ENCODE measurements at places on chromosomes 2 and 18.

- DNase-seq: no peak
These were observed 150.8 kb downstream of the ANKRD44 start for GRCh38 chr2:197159661-197160211.

DNA sequence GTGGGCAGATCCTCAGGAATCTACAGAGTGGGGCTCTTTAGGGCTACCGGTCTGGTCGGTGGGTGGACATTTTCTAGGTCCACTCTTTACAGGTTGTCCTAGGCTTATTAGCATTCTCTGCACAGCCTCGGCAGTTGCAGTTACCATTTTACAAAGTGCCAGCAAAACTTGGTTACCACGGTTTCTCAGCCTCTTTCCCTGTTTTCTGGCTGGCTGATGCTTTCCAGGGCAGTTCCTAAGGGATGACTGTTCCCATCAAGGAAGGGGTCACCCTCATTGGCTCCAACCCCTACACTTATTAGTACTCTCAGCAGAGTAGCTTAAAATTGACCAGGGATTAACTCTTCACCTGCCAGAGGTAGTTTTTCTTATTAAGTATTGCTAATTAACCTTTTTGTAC lies 2.0 kb upstream of the AQP4 start:
- no peak for DNase-seq

DNA sequence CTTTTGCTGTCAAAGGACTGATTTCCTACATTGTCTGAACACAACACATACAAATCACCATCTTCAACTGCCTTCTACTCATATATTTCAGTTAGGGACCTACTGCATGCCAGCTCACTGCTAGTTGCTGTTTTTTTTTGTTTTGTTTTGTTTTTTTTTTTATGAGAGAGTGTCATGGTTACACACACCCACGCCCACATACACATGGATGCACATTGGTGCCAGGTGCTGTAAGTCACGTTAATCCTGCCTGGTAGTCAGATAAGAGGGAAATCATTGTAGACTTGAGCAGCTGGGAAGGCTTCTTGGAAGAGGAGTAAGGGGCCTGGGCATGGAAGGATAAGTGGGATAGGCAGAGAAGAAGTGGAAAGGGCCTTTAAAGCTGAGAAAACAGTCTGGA lies 209.9 kb downstream of the TDRD15 start:
- DNase-seq: no peak

DNA sequence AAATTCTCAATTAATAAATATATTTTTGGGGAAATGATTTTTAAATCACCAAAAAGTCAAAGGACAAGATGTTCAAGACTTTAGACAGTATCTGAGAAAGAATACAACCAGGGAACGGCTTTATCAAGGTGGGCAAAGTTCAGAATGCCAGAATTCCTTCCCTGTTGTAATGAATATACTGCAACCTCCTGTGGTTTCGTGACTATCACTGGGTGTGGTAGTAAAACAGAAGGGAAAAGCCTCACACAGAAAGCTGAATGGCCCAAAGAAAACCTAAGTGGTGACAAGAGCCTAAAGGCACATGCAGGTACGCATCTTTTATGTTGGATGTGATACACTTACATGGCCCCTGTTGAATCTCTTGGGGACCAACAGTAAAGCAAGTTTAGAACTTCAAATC lies 37.1 kb downstream of the MBD2 start:
- DNase-seq: no peak

- DNase-seq: no peak
These were observed 494.9 kb downstream of the NYAP2 start for GRCh38 chr2:225894236-225894980.

DNA sequence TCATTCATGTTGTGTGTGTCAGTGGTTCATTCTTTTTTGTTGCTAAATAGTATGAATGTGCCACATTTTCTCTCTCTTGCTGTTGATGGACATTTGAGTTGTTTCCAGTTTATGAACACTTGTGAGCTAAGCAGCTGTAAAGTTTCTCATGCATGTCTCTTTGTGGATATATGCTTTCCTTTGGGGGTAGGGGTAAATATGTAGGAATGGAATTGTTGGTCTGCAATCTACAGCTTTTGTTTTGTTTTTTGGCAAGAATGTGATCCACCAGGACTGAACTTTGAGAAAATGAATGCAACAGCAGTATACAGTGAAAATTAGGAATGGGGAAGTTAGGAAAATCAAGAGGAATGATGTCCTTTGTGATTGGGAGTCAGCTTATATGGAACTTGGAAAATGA lies 226.3 kb downstream of the CDCA7 start:
- DNase-seq: no peak

DNA sequence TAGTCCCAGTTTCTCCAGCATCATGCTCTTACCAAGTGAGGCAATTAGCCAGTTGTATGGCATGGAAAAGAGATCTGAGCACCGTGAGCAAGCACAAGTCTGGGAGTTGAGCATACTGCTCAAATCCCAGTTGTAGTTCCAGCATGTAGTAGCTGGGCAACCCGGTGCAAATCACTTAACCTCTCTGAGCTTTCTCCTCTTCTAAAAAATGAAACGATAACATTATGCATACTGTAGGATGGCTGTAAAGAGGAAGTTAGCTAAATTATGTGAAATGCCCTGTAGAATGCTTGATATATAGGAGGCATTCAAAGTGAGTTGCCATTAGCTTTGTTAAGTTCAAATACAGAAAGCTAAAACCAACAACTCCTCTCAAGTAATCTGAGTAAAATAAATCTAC lies 164.0 kb upstream of the ZEB2 start:
- no peak for DNase-seq

- DNase-seq: no peak
These were observed 361.2 kb upstream of the HNRNPA3 start for GRCh38 chr2:176851200-176851888.

DNA sequence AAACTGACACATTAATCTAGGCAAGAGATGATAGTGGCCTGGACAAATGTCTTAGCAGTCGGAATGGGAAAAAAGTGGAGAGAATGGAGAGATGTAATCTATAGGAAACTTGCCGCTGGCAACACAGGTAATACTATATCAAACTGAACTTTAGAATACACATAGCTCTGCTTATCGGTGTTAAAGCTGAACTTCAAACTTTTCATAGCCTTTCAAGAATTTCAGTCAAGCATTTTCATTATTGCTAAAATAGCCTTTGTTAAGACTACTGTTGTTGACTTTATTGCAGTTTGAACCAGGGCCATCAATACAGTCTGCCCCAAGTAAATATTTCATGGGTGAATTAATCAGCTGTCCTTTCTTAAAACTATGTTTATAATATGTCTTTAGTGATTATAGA lies 12.9 kb upstream of the CHST9 start:
- DNase-seq: no peak

- DNase-seq: no peak
These were observed 105.8 kb downstream of the MTCL1 start for GRCh38 chr18:8811115-8811514.

GRCh38 chr2:169365029-169365480 lies 2.7 kb upstream of the LRP2 start:
- DNase-seq: no peak

- DNase-seq: no peak
These were observed 75.8 kb downstream of the ACTR3 start for GRCh38 chr2:113965644-113966043.

- DNase-seq: no peak
These were observed 180.1 kb downstream of the CDH2 start for GRCh38 chr18:27996801-27997272.

DNA sequence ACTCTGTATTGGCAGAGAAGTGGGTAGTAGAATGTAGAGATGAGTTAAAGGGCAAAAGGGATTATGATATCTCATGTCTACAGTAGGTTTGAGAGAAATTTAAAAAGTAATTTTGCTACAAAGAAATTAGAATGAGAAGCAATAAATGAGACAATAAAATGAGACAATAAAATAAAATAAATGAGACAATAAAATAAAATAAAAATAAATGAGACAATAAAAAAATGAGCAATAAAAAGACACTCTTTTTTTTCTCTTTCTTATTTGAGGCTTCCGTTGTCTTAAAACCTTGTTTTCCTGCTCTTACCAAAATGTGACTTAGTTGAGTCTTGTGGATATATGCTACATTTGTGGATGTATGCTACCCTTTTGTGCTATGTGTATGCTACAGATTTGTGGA lies 615.4 kb upstream of the PKDCC start:
- no peak for DNase-seq

DNA sequence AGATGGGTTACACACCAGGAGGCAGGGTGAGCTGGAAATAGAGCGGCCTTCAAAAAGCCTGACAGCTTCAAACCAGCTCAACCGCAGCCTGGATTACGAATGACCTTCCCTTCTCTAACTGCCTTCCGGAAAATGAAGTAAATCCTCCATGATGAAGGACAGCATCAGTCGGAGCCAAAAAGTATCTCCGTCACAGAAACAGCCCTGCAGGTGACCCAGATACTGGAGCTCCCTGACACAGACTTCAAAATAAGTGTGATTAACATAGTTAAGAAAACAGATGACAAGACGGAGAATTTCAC lies 10.3 kb upstream of the CIB4 start:
- no peak for DNase-seq

DNA sequence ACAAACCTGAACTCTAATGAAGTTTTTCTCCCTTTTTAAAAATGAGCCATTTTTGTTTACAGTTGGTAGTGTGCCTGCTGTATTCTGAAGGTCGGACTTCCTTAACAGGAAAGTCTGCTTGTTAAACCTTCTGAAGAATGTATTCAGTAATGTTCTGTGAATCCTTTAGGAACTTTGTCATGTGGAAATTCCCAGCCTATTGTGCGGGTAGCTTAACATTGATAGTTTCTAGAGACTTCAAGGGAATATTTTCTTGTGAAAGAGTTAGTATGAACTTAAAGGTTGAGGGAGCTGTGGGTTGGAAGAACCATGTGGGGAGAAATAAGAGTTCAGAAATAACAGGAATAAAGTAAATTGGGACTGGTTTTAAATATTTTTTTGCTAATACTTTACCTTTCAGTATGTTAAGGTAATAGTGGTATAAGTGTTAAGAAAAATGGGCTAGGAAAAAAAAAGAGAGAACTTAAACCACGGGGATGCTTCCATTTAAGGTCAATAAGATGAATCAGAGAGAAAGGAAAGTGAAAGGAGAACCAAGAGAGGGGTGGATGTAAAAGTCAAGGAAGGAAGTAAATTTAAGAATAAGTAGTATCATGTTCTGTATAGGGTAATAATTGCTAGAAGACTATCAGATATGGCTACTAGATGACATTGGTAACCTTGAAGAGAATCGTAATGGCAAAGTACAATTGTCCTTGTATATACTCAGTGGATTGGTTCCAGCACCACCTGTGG lies 90.5 kb downstream of the PMS1 start:
- no peak for DNase-seq

DNA sequence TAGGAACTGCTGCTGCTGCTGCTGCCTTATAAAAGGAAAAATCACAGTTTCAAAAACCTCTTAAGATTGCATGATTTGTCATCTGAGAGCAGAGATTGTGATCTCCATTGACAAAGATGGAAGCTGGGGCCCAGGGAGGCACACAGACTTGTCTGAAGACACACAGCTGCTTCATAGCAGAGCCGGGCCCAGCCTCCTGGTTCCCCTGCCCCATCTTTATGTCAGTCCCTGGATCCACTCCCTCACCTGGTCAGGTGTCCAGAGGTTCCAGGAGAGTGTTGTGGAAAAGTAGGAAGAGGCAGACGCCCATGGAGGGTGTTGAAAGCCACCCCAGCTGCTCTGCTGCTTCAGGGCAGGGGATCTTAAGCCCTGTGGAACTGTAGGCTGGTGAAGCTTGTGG lies 20.0 kb downstream of the STEAP3 start:
- no peak for DNase-seq

- no peak for DNase-seq
These were observed 6.8 kb downstream of the CYB5A start for GRCh38 chr18:74284980-74285355.

GRCh38 chr2:10538224-10538894 lies 90.2 kb upstream of the ODC1 start:
- DNase-seq: no peak

- no peak for DNase-seq
These were observed 195.7 kb downstream of the MTCL1 start for GRCh38 chr18:8901019-8901418.

- peak; percentile 35 for DNase-seq
These were observed 42.5 kb downstream of the SCTR start for GRCh38 chr2:119481501-119482455.

- no peak for DNase-seq
These were observed 75.6 kb upstream of the POMC start for GRCh38 chr2:25243995-25244394.

DNA sequence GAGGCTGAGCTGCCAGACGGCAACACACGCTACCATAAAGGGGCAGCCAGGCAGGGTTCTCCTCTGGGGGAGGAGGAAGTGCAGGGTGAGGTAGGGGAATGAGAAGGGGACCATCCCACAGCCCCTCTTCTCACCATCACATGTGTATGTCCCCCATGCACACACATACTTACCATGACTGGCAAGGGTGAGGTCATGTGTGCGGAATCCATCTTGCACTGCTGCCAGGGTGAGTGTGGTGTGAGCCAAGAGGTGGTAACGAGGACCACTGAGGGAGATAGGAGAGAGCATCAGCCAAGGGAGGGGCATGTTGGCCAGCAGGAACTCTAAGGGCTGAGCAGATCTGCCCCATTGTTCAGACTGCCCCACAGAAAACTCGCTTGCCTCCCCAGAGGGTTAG lies 7.1 kb downstream of the WDR54 start:
- no peak for DNase-seq

DNA sequence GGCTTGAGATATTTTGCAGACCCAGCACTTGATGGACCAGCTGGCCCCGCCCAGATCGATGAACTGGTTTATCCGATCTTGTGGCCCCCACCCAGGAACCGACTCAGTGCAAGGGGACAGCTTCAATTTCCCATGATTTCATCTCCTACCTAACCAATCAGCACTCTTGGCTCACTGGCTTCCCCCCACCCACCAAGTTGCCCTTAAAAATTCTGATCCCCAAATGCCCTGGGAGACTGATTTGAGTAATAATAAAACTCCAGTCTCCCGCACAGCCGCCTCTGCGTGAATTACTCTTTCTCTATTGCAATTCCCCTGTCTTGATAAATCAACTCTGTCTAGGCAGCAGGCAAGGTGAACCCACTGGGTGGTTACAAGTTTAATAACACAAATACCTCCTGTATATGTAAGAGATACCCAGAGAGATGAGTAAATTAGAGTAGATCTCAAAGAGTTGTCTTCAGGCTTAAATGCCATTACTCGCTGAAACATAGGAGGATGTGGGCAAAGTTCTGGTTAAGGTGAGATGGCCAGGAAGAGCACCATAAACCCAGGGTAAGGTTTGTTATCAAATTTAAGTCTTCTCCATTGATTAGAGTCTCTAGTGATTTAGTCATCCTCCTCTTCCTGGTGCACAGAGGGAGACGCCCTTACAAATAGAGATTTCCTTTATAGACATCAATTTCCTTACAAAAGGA lies 222.8 kb downstream of the ARL4C start:
- peak; percentile 69 for DNase-seq

- no peak for DNase-seq
These were observed 25.9 kb downstream of the THADA start for GRCh38 chr2:43569921-43570320.
